ENCODE measurements at places on chromosomes 2 and 18.

GRCh38 chr2:239164335-239164871, 236.4 kb downstream of the HDAC4 start:
- DNase-seq, result no peak

DNA sequence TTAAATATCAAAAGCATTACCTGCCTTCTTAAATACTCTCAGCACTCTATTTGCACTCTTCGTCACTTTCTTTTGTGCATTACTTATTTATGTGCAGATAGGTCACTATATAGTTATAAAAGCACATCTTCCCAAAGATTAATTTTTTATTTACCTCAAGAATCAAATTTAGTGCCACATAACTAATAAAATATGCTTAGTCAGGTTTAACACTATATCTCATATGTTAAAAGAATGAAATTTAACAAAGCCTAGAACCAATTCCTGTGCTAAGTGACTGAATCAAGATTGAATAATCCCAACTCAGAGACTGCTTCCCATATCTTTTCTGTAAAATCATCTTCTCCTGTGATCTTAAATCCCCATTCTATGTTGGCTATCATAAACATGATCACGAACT, 957.5 kb upstream of the NXPH2 start:
- DNase-seq, result no peak

GRCh38 chr18:22136395-22136794, 33.0 kb upstream of the GATA6 start:
- no peak for DNase-seq

- DNase-seq, result no peak
Measured at GRCh38 chr2:170340693-170341068, 162.7 kb downstream of the MYO3B start.

GRCh38 chr2:144267239-144267638, 252.7 kb downstream of the ZEB2 start:
- DNase-seq, result no peak

GRCh38 chr2:138447889-138448570, 53.5 kb upstream of the SPOPL start:
- no peak for DNase-seq

- no peak for DNase-seq
Measured at GRCh38 chr2:40488927-40489677, 37.2 kb upstream of the SLC8A1 start.

- DNase-seq, result no peak
Measured at GRCh38 chr18:75654851-75655751, 227.6 kb upstream of the SMIM21 start.

All from NCI-H1105 treated with DMSO at 0.1 percent for 48 hours (cell line).